NCI-H1436 treated with DMSO at 0.1 percent for 48 hours (cell line): ENCODE measurements at places on chromosomes 5 and 9.

DNA sequence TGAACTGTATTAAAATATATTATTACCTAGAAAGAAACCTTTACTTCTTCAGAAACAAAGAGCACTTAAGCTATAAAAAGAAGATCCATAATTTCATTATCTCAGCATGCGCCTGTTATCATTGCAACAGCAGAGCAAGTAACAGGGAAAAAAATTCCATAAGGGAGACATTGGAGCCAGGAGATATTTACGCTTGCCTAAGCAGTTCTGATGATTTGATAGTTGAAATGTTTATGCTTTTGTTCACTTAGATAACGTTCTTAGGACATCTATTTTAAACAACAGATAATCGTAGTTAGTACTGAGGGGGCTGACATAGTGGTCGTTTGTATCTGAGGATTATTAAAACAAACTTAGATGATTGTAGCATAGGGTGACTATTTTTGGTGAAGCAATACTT lies 252.5 kb downstream of the NNT start:
- DNase-seq, result no peak

GRCh38 chr5:9363449-9363848 lies 182.4 kb downstream of the SEMA5A start:
- no peak for DNase-seq

- DNase-seq, result no peak
Measured at GRCh38 chr9:4663956-4664355, 1.9 kb downstream of the PLPP6 start.

- DNase-seq, result no peak
Measured at GRCh38 chr9:126514037-126514821, 99.5 kb upstream of the LMX1B start.

DNA sequence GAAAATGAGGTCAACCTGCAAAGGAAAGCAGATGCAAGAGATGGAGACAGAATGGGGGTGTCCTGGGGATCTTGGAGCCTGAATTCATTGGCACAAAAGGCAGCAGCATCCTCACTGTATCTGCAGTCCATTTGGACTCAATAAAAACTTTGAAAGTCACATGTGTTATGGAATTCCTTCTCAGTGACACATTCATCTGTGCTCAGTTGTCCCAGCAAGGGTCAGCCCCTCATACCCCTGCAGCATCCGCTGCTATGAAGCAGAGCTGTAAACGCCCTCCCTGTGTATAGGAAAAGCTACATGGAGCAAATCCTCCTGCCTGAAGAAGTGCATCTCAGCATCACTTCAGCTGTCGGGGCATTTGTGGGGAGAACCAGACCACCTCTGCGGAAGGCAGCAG lies 14.5 kb upstream of the RARS1 start:
- DNase-seq, result no peak
